NCI-H1048 (cell line): ENCODE measurements at places on chromosomes 5 and 9.

DNA sequence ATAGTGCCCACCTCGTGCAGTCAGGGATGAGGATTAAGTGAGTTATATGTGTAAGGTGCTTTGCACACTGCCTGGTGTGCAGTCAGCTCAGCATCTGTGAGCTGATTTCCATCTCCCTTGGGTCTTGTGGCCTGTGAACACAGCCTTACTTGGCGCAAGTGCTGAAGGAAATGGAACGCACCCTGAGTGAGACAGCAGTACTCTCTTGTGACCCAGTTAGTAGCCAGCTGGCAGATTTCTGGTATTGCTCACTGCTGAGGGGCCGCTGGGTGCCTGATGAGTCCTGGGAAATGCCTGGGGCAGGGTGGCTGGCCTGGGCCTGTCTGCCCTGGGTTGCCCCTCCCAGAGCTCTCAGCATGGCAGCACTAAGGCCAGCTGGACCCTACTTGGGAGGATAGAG lies 90.9 kb upstream of the BOD1 start:
- DNase-seq, result no peak

DNA sequence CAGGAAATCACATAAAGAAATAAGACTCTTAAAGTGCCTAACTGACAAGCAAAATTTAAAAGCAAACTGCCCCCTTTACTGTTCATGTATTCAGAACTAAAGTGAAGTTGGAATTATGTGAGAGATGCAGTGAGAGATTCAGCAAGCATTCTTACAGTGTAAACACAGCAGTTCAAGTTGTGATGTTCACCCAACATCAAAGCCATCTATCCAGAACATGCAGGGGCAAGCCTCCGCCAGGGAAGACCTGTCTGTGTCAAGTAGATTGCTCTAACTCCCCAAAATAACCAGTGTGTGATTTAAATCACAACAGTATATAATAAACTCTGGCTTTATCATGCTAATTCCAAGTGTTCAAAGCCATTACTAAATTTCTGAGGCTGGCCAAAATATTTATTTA lies 233.3 kb downstream of the BNC2 start:
- DNase-seq, result no peak

GRCh38 chr5:83029-83428 lies 8.9 kb upstream of the PLEKHG4B start:
- no peak for DNase-seq

DNA sequence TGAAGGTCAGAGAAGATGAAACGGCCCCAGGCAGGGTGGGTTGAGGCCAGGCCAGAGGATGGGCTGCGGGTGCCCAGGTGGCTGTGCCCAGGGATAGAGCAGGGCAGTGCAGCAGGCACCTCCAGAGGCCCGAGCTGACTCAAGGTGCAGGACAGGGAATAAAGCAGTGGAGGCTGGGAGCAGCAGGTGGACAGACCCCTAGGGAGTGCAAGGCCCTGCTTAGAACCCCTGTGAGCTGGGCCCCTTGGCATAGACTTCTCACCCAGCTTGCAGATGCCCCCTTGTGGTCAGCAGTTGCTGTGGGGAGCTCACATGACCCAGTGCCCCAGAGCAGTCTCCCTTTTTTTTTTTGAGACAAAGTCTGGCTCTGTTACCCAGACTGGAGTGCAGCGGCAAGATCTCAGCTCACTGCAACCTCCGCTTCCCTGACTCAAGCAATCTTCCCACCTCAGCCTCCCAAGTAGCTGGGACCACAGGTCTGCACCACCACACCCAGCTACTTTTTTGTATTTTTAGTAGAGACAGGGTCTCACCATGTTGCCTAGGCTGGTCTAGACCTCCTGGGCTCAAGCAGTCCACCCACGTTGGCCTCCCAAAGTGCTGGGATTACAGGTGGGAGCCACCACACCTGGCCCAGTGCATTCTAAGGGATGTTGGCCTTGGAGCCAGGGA lies 118.8 kb downstream of the WNK2 start:
- DNase-seq, result peak; percentile 20

DNA sequence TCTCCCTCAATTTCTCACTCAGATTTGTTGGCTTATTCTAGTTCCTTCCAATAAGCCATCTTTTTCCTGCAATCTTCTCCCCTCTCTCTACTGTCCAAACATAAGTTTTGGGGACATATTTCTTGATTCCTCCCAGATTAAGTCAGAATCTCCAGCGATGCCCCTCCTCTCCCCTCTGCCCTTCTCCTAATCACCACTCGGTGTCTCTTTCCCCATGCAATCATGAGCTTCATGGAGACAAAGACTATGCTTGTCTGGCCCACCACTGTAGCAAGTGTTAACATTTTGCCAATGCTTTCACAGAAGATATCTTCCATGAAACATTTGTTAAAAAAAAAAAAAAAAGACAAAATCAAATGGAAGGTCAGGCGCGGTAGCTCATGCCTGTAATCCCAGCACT lies 42.4 kb downstream of the PDE6A start:
- no peak for DNase-seq

GRCh38 chr9:69645488-69645887 lies 26.7 kb downstream of the APBA1 start:
- peak; percentile 35 for DNase-seq

DNA sequence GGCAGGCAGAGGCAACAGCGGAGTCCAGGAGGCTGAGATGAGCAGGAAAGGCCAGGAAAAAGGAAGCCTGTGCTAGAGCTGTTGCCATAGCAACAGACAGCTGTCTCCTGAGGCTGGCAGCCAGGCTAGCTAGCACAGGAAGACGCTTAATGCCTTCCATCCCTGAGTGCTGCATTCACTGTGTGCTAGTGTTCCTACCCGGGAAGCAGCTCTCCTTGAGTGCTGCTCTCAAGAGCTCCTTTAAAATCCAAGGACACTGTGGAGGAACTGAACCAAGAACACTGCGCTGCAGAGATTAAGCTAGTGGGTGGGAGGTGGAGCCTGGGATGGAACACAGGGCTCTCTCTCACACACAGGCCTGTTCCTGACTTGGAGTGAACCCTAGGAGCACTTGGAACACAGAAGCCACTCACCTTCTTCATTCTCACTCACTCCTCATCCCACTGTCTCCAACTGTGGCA lies 53.5 kb upstream of the IL7R start:
- no peak for DNase-seq

GRCh38 chr9:89750117-89750791 lies 145.4 kb downstream of the GADD45G start:
- no peak for DNase-seq

- no peak for DNase-seq
Measured at GRCh38 chr9:99162759-99163364, 57.9 kb downstream of the TGFBR1 start.

GRCh38 chr5:124030043-124030491 lies 518.1 kb downstream of the CSNK1G3 start:
- DNase-seq, result no peak

GRCh38 chr9:106896695-106897094 lies 33.7 kb downstream of the ZNF462 start:
- DNase-seq, result no peak

- DNase-seq, result no peak
Measured at GRCh38 chr9:96217754-96218693, 84.0 kb downstream of the HSD17B3 start.

DNA sequence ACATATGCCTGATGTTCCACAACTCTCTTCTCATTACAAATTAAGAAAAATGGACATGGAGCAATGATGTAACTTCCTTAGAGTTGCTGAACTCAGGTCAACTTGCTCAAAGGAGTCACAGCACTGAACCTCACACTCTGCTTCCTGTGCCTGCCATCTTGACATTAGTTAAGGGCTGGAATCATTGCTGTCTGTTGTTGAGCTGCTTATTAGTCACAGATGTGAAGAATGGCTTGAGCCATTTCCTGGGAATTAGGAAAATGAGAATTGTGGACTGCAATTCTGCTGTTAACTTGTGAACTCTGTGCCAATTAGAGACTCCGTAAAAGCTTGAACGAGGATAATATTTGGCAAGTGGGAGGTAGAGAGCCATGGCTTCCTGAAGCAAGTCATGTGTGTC lies 212.0 kb downstream of the ADAMTS12 start:
- DNase-seq, result no peak

GRCh38 chr9:115115117-115115880 lies 2.7 kb downstream of the TNC start:
- no peak for DNase-seq

DNA sequence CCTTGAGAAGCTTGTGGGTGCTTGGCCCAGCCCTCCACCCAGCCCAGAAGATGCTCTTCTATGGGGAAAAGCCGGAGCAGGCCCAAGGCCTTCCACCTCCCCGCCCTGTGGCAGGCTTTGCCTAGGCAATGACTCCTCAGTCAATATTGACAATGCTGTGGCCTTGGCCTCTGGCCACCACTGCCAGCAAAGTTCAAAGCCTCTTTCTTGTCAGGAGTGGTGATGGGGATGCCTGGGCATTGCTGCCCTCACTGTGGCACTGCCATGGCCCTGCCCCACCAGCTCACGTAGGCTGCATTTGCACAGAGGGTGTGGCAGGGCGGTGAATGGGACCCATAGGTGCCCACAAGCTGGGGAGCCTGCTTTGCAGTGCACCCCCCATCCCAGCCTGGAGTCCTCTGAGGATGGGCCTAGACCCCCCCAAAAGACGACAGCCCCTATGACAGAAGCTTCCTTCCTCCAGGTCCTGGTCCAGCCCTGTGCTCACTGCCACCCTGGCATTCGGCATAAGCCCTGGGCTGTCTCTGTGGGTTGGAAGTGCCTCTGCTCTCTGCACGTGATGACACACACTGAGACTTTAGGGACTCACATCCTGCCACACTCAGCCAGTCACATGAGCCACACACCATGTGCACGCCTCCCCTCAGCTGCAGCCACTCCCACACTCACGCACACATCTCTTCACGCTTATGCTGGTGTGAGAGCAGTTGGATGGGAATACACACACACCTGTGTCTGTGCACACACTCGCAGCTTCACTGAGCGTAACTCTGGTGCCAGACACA lies 31.1 kb downstream of the MORN5 start:
- DNase-seq, result no peak

DNA sequence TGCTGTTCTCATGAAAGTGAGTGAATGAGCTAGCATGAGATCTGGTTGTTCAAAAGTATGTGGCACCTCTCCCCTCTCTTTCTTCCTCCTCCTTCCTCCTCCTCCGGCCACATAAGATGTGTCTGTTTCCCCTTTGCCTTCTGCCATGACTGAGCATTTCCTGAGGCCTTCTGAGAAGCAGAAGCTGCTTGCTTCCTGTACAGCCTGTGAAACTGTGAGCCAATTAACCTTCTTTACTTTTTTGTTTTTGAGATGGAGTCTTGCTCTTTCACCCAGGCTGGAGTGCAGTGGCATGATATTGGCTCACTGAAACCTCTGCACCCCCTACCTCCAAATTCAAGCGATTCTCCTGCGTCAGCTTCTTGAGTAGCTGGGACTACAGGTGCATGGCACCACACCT lies 6.1 kb downstream of the S100Z start:
- no peak for DNase-seq

GRCh38 chr5:131774652-131775367 lies 22.0 kb downstream of the FNIP1 start:
- peak; percentile 1 for DNase-seq

DNA sequence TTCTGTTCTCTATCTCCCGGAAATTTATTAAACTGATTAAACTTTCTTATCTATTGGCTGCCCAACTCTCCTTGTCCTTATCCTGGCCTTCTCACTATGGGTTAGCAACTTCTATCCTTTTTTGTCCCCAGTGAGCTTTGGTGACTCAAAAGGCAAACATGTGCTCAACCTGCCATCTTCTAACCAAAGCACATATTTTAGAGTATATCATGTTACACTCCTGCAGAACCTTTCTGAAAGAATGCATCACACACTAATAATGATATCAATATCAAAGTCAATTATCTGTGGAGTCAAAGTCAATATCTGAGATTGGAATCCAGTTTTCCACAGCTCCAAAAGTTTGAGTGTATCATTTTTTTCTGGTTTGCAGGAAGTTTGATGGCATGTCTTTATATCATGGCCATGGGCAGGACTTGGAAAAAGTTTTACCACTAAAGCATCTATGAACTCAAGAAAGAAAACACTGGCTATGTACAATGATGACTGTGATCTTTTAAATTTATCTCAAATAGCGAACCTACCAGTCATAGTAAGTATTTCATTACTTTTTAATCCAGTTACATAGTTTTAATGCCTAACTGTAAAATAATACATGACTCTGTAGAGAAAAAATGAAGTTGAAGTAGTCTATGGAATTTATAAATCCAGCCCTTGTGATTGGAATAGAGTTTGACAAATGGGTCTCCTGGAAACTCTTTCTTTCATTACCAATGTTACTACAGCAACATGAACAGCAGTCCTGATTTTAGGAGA lies 166.8 kb downstream of the DROSHA start:
- no peak for DNase-seq

DNA sequence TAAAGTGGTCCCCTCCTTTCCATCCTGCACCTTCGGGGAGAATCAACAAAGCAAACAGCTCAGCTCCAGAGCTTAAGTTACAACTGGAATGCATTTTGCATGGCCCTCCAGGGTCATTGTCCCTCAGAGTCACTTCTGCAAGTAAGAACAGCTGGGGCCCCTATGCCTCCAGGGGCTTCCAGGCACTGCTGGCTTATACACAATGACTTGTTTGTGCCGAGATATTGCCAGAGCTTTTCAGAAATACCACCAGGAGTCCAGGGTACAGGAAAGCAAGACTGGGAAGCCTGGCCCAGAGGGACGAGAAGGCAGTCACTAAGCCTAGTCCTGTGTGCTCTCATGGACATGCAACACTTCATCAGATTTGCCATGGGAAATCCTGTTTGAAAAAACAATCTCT lies 11.3 kb downstream of the FRMD3 start:
- DNase-seq, result no peak

- DNase-seq, result peak; percentile 7
Measured at GRCh38 chr9:117782931-117783788, 79.0 kb downstream of the TLR4 start.

- DNase-seq, result no peak
Measured at GRCh38 chr5:39750661-39751060, 325.9 kb upstream of the DAB2 start.

GRCh38 chr5:32076699-32077695 lies 97.1 kb downstream of the GOLPH3 start:
- DNase-seq, result no peak

DNA sequence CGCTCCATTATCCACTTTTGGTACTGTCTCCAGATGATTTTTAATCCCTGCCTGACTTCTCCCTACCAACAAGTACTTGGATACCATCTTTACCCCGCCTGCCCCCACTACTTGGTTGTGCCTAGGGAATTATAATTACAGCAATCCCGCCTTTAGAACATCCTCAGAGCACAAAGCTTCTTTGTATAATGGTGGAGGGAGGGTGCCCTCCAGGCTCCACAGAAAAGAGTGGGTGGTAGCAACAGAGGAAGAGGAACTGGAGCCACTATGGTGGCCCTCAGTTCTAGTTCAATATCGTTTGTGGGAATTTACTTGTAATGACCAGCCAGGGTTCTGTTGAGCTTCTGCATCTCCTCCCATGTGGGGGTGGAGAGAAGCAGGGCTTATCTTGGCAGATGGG lies 79.0 kb upstream of the RNF38 start:
- DNase-seq, result no peak

DNA sequence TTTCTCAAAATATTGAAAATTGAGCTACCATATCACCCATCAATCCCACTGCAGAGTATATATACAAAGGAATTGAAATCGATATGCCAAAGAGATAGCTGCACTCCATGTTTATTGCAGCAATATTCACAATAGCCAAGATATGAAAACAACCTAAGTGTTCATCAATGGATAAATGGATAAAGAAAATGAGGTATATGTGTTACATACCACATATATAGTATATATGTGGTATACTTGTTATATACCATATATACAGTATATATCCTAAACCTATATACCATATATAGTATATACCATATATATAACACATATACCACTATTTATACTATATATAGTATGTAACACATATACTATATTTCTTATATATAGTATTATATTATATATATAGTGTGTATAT lies 313.3 kb downstream of the ZNF608 start:
- no peak for DNase-seq

GRCh38 chr5:40572391-40572790 lies 107.3 kb upstream of the PTGER4 start:
- no peak for DNase-seq
